ENCODE measurements at places on chromosomes 4 and X.

DNA sequence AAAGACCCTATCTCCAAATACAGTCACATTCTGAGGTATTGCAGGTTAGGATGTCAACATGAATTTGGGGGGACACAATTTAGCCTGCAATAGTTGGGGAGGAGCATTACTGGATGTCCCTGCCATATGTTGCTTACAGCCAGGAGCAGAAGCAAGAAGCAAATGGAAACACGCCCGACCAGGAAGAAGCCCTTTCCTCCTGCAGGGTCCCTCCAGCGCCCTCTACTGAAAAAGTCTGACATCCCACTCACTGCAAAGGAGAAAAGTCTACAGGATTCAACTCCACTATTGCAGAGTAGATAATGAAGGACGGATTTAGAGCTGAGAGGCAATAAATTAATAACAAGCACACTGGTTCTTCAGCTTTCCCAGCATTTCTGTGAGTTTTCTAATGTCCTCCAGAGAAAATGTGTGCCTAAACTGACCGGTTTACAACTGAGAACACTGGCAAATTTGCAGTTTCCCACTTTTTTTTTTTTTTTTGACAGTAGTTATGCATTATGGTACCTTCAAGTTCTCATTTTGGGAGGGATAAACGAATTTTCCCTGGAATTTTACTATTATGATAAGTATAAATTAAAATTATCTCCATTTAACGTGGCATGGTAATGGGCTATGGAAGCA lies 31.7 kb downstream of the COQ2 start:
- peak; percentile 27 for DNase-seq

GRCh38 chr4:71595576-71596108 lies 188.2 kb downstream of the GC start:
- no peak for DNase-seq

GRCh38 chr4:102761296-102761701 lies 531 bp upstream of the MANBA start:
- no peak for DNase-seq

DNA sequence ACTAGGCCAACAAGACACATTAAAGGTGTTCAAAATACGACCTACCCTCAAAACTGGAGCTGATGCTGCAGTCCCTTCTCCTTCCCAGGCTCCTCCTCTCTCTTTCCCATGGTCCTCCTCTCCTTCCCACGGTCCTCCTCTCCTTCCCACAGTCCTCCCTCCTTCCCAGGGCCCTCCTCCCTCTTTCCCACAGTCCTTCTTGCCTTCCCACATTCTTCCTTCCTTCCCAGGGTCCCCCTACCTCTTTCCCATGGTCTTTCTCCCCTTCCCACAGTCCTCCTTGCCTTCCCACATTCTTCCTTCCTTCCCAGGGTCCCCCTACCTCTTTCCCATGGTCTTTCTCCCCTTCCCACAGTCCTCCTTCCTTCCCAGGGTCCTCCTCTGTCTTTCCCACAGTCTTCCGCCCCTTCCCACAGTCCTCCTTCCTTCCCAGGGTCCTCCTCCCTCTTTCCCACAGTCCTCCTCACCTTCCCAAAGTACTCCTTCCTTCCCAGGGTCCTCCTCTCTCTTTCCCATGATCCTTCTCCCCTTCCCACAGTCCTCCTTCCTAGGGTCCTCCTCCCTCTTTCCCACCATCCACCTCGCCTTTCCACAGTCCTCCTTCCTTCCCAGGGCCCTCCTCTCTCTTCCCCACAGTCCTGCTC lies 54.2 kb downstream of the SH3KBP1 start:
- DNase-seq = no peak

Data from stimulated activated CD8-positive, alpha-beta memory T cell treated with anti-CD3 and anti-CD28 coated beads, Interleukin-4, amount 100 ng/mL, for 4 hours (primary cell).